Omental fat pad (tissue), 4 donors: ENCODE measurements at places on chromosomes 1 and 21.

DNA sequence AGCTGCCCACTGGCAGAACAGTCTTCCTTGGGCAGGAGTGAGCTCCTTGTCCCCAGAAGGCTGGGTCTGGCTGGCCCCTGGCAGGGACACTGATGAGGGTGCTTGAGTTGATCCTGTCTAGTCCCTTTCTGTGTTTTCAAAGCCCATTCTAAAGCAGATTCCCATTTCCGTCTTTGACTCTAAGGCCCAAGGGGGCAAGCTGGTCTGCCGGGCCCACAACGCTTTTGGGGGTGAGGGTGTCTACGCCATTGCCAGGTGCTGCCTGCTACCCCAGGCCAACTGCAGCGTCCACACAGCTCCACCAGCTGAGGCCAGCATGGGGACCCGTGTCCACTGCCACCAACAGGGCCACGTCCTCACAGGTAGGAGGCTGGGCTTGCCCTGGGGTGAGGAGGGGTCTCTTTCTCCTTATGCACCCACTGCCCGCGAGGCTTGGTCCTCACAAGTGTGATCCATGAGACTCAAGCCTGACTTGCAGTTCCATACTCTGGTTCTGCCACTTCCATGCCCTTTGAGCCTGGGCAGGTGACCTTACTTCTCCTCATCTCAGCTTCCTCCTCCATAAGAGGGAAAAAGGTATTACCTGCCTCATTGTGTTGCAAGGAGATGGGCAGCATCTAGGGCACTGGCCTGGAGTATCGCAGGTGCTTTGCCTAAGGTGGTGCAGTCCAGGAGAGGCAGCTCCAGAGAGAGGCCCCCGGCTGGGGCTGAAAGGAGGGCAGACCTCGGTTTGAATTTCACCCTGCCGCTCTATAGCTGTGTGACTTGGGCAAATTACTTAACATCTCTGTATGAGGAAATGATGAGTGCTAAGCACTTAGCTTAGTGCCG lies 20.2 kb downstream of the PCSK9 start:
- no peak for DNase-seq

DNA sequence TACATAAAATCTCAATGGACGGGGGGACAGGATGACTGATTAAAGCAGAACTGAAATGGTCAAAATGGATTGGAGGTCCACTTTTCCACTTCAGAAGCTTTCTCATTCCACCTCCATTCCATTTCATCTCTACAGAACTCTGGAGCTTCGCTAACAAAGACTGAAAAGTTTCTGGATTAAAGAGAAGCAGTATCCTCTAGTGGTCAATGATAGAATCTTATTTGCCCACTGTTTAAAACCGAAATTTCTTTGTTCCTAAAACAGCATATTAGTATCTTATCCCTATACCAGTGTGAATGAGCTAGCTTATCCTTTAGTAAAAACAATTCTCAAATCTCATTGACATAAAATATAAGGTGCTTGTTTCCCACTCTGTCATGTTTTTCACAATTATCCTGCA lies 890.6 kb downstream of the KCNT2 start:
- DNase-seq: no peak

- no peak for DNase-seq
Measured at GRCh38 chr1:185238447-185238846, 78.6 kb downstream of the IVNS1ABP start.

GRCh38 chr1:229596925-229597699 lies 28.8 kb downstream of the TAF5L start:
- no peak for DNase-seq

- DNase-seq: no peak
Measured at GRCh38 chr21:37530901-37531351, 164.4 kb downstream of the DYRK1A start.

- no peak for DNase-seq
Measured at GRCh38 chr1:209130886-209131285, 452.6 kb upstream of the CAMK1G start.

- DNase-seq: no peak
Measured at GRCh38 chr1:184684285-184685074, 70.2 kb downstream of the EDEM3 start.

GRCh38 chr21:45406801-45407628 lies 2.0 kb downstream of the COL18A1 start:
- no peak for DNase-seq

GRCh38 chr1:119632103-119632490 lies 16.0 kb downstream of the ZNF697 start:
- DNase-seq: no peak

DNA sequence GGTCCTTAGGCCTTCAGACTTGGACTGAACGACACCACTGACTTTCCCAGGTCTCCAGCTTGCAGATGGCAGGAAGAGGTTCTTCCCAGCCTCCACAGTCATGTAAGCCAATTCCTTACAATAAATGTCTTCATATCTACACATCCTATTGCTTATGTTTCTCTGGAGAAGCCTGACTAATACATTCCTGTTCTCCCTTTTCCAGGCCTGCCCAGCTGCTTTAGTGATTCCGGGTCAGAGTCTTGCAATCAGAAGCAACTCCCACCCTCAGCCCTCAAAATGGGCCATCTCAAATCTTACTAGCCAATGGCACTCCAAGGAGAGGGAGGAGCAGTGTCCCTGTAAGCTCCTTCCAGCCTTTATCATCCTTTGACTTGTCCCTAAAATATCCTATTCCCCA lies 16.4 kb upstream of the CPT2 start:
- no peak for DNase-seq

DNA sequence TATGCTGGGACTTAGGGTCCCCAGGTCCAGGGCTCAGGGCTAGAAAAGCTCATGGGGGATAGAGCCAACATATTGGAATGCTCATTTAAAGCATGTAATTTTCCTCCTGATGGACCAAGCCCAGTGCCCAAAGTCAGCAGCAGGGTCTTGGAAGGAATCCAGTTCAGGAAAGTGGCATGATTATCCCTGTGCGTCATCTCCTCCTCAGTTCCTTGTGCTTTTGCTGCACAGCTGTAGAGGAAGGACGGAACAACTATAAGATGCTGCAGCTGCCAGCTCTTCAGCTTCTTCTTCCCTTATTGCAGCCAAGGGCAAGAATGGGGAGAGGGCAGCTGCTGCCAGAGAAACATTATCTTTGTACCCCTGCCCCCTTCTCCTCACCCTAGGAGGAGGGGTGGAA lies 58.4 kb downstream of the OVGP1 start:
- DNase-seq: no peak
